Left cardiac atrium (tissue), 4 donors: ENCODE measurements at places on chromosomes 2 and 18.

DNA sequence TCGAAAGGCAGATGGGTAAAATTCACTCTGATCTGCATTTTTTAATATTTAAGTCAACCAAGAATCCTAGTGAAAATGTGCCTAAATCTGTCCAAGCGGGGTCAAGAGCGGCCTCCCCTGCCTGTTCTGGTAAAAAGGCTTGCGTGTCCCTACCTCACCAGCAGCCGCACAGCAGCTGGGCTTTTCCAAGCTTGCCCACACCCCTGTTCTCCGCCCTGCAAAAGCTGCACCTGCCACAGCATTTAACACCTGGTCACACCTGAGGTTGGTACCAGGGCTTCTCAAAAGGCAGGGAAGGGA is 25.8 kb upstream of the TMEM182 start:
- peak; percentile 25 for DNase-seq

DNA sequence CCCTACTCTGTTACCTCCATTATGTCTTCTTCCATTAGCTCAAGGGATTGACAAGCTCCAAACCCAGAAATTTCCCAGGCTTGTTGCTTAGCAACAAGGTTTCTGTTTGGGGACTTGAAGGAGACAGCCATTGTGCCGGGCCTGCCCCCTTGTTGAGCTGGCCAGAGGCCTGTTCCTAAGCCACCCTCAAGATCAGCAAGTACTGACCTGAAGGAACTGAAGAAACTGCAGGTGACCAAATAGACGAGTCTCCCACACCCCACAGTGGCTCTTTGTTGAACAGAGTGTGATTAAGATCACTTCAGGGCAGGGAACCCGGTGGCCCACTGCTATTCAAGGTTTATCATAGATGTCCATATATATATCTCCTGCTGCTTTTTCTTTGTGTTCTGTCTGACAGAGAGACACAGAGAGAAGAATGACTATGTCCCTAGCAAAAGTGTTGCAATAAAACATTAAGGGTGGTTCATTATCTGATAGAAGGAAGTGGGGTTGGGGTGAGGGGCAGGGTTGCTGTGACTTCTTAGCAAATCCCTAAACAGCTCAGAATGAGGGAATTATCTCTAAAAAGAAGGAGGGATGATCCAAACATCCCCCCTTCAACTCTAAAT is 69.2 kb downstream of the RNF144A start:
- no peak for DNase-seq

- peak; percentile 91 for DNase-seq
Observed at GRCh38 chr2:84459018-84459943, at the start of gene SUCLG1. Gene SUCLG1, minus strand, starts transcription at chr2:84459280. Its CDS starts 11 bp downstream, at chr2:84459269.

DNA sequence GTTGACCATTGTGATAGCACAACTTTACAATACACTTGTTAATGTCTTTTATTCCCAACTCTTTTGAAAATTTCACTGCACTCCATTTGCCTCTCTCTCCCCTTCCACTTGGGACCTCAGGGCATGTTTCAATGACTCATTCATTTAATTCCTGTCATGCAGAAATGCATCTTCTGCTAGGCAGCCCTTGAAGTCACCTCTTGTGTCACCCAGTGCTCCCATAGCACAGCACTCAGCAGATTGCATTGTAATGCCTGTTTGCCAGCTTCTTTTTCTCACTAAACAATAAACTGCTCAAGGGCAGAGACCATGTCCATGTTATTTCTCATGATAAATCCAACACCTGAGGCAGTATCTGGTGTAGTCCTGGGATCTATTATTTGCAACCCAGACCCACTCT is 85.9 kb upstream of the ACSL3 start:
- no peak for DNase-seq

DNA sequence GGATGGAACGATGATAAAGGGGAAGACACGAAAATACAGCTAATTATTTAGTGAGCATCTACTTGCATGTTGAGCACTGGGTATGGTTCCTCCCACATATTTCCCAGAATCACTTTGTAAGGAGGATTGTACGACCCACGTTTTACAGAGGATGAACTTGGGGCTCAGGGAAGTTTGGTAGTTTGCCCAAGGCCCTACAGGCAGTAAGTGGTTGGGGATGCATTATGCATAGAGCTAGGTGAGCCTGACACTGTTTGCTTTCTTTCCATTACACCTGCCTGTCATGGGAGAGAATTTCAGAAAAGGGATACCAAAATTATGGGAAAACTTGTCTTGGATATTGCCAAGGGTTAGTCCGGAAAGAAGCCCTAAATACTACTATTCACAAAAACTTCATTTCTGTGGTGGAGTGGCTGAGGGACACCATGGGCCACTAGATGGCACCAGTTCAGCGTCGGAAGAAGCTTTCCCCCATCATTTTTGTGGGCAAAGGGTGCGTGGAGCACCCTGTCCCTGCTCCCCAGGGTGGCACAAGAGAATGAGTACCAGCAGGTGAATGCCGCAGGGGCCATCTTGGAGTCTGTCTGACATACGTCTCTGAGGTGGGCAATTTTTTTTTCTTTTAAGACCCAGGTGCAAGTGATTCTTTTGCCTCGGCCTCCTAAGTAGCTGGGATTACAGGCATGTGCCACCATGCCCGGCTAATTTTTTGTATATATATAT is 23.5 kb upstream of the C18orf32 start:
- peak; percentile 33 for DNase-seq

GRCh38 chr2:221202431-221202830 is 369.7 kb downstream of the EPHA4 start:
- DNase-seq = no peak

DNA sequence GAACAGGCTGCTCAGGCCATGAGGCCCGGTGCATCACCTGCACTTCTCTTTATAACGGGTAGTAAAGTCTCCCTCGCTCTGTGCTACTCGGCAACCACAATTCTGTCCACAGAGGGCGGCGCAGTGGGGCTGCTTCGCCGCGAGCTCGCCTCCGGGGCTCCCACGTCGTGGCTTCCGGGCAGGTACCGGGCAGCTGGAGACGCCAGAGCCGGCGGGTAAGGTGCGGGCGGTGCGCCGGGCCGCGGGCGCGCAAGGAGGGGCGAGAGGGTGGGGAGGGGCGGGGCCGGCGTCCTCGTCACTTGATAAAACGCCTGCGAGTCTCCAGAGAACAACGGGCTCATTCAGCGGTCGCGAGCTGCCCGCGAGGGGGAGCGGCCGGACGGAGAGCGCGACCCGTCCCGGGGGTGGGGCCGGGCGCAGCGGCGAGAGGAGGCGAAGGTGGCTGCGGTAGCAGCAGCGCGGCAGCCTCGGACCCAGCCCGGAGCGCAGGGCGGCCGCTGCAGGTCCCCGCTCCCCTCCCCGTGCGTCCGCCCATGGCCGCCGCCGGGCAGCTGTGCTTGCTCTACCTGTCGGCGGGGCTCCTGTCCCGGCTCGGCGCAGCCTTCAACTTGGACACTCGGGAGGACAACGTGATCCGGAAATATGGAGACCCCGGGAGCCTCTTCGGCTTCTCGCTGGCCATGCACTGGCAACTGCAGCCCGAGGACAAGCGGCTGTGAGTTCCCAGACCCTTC is at the start of gene ITGA6:
Gene ITGA6 (plus strand): TSS at position 331 of the 734 bp plus-strand sequence.
- peak; percentile 81 for DNase-seq

DNA sequence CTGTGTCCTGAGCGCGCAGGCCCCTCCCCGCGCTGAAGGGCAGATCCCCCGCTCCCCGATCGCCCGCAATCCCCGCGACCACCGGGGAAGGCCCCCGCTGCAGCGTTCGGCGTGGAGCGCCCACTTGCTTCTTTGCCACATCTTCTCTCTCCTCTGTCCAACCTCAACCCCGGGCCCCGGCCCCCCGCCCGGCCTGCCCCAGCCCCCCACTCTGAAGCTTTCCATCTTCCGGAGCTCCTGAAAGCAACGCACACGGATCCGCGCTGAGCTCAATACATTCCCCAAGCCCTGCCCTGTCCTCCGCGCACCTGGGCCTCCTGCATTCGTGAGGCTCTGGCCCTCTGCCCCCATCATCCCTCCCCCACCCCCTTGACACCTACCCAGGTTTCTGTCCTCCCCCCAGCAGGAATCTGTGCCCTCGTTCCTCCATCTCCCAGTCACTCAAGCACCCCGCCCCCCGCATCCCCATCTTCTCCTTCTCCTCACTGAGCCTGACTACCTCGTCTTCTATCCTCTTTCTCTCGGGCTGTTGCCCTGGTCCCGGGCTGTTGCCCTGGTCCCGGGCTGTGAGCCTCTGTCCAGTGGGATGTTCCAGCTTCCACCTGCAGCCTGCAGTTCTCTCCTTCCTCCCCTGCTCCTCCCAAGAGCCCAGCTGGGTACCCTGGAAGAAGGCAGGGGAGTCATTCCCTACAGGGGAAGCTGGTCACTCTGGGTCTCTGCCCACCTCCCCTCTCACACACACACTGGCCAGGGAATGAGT is 7.8 kb downstream of the SPEG start:
- no peak for DNase-seq

DNA sequence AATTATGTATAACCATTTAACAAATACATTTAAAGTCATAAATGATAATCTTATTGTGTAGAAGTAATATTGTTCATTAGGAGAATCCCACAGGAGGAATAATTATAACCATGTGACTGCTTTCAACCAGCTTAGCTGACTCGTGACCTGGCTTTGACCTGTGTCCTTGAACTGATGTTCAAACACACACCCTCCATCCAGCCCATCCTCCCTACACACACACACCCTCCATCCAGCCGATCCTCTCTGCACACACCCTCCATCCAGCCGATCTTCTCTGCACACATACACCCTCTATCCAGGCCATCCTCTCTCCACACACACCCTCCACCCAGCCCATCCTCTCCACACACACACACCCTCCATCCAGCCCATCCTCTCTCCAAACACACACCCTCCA is 83.5 kb downstream of the EIPR1 start:
- no peak for DNase-seq

- no peak for DNase-seq
Observed at GRCh38 chr18:67875944-67876343, 359.4 kb upstream of the DSEL start.

- no peak for DNase-seq
Observed at GRCh38 chr2:144041612-144042011, 478.3 kb downstream of the ZEB2 start.

- DNase-seq = no peak
Observed at GRCh38 chr18:51522821-51523220, 325.3 kb upstream of the MEX3C start.
